ENCODE measurements at places on chromosomes 2 and 18.

GRCh38 chr18:25420077-25420825, 68.3 kb upstream of the ZNF521 start:
- DNase-seq: no peak

GRCh38 chr2:677959-678550, 849 bp upstream of the TMEM18 start:
- no peak for DNase-seq

DNA sequence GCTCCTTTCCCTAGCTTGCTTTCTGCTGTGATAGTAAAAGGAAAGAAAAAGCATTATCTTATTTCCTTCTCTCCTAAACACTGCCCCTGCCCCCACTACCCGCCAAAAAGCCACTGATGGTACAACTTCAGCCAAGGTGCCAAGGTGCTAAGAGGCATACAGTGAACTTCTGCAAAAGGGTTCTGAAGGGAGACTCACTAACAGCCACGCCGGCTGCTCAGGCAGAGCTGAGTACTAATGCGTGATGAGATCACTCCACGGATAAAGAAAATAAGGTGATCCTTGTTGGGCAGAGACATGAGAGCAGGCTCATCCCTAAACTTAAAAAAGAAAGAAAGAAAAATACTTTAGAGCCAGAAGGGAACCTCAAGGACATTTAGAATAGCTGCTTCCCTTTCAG, 60.5 kb upstream of the PXDN start:
- DNase-seq: no peak

- no peak for DNase-seq
Observed at GRCh38 chr2:118711603-118712002, 135.8 kb downstream of the EN1 start.

- DNase-seq: peak; percentile 31
Observed at GRCh38 chr2:28681158-28681571, 70.5 kb upstream of the PPP1CB start.

- DNase-seq: no peak
Observed at GRCh38 chr18:5571666-5572065, 27.9 kb upstream of the EPB41L3 start.

- DNase-seq: peak; percentile 11
Observed at GRCh38 chr2:114442510-114442909, at the start of gene DPP10. TSS of gene DPP10 (plus strand) at chr2:114442641.

GRCh38 chr18:3260995-3261372, 949 bp upstream of the MYL12B start:
- DNase-seq: peak; percentile 69

All from kidney glomerular epithelial cell (primary cell).